ENCODE measurements at places on chromosomes 7 and 10. TPM values are rescaled to one million over a fixed set of nuclear protein-coding genes. Genes with fewer than 3 reads are reported as not detected.
A peak's percentile ranks its signal among the peaks of the same experiment; 100 is the strongest.

Gene CHST3
- total RNA-seq: 3.4 TPM

DNA sequence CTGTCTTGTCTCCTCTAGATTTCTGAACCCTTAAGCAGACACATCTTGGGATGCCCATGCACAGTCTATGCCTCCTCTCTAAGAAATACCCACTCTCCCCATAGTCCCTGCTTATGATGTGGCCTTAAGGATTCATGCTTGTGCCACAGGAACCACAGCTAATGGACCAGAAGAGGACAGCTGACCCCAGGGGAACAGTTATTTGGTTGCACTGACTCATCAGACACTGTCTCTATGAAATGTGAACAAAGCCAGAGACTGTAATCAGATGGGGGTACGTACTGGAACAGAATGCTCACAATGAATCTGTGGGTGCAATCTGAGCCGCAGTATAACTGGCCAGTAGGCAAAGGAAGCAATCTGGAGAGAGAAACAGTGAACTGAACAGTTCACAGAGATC is 121.9 kb downstream of the USP6NL start:
- H3K4me1 ChIP-seq: no peaks in the 10 kb centered on the region
- no peak overlapping the region for H3K4me3 ChIP-seq
- DNase-seq: no peak

GRCh38 chr10:110141871-110142635 is 65.4 kb upstream of the MXI1 start:
- H3K4me3 ChIP-seq: no peak overlapping the region
- H3K4me1 ChIP-seq: no peaks in the 10 kb centered on the region
- no peak for DNase-seq
- no peaks in the 10 kb centered on the region for H3K27me3 ChIP-seq
- peak overlapping the region; percentile 60 for H3K27ac ChIP-seq
- H3K36me3 ChIP-seq: no peaks in the 10 kb centered on the region

GRCh38 chr7:16079723-16080122 is 341.6 kb downstream of the CRPPA start:
- no peak overlapping the region for H3K27ac ChIP-seq
- no peaks in the 10 kb centered on the region for H3K27me3 ChIP-seq
- DNase-seq: no peak
- H3K4me3 ChIP-seq: no peak overlapping the region
- H3K4me1 ChIP-seq: no peaks in the 10 kb centered on the region

DNA sequence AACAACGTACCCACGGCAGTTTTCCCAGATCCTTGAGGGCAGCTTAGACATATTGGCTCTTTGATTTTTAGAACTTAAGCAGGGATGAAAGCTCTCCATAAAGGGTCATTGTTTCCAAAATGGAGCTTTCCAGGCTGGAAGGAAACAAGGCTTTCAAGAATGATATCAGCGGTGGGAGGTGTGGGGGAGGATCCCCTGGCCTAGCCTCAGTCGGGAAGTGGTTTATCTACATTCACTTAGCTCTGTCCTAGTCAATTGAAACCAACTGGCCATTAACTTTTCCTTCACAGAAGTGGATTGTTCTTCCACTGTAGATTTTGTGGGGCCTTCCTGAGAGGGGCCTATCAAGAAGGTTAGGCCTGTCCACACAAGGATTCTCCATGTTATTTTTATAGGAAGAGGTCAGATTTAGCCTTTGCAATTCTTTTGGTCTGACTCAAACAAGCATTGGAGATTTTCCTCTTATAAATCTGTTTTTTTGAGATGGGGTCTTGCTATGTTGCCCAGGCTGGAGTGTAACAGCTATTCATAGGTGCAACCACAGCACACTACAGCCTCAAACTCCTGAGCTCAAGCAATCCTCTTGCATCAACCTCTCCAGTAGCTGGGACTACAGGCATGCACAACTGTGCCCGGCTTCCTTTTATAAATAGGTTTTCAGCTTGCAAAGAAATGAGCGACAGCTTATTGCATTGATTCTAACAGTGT is 343.5 kb downstream of the LRMDA start:
- no peaks in the 10 kb centered on the region for H3K4me1 ChIP-seq
- H3K27ac ChIP-seq: no peak overlapping the region
- no peaks in the 10 kb centered on the region for H3K36me3 ChIP-seq
- no peaks in the 10 kb centered on the region for H3K27me3 ChIP-seq
- no peak for DNase-seq

- no peak overlapping the region for H3K27ac ChIP-seq
- H3K4me3 ChIP-seq: no peak overlapping the region
- no peaks in the 10 kb centered on the region for H3K27me3 ChIP-seq
- no peaks in the 10 kb centered on the region for H3K36me3 ChIP-seq
Observed at GRCh38 chr7:121485467-121486243, 89.5 kb upstream of the FAM3C start.

DNA sequence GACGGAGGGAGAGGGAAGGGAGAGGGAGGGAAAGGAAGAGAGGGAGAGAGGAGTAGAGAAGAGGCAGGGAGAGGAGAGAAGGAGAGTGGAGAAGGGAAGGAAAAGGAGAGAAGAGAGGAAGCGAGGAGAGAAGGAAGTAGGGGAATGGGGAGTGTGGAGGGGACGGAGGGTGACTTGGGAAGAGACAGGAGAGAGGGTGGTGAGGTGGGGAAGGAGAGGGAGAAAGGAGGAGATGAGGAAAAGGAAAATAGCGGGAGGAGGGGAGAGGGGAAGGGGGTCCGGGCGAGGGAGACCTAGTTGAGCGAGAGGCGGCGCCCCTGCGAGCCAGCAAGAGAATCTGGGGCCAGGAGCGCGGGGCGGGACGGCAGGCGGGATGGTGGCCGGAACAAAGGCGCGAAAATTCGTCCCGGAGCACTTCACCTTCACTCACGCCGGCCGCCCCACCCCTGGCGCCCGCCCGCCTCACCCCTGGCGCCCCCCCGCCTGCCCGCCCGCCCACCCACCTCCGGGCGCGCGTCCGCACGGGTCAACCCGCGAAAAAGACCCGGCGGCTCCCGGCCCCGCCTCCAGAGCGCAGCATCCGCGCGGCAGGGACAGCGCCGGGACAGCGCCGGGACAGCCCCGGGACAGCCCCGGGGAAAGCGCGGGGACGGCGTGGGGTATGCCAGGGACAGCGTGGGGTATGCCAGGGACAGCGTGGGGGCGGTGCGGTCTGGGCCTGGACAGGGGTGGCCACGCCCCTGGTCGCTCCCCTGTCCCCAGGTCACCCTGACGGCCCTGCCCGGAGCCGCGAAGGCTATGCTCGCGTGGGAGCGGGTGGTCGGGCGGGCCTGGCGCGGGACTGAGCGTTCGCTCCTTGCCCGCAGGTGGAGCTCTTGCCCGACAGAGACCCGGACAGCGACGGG is 4.2 kb downstream of the VSTM2A start:
- DNase-seq: no peak
- H3K27me3 ChIP-seq: peaks cover 44% of the 10 kb centered on the region
- H3K27ac ChIP-seq: no peak overlapping the region
- H3K36me3 ChIP-seq: no peaks in the 10 kb centered on the region
- no peaks in the 10 kb centered on the region for H3K4me1 ChIP-seq

DNA sequence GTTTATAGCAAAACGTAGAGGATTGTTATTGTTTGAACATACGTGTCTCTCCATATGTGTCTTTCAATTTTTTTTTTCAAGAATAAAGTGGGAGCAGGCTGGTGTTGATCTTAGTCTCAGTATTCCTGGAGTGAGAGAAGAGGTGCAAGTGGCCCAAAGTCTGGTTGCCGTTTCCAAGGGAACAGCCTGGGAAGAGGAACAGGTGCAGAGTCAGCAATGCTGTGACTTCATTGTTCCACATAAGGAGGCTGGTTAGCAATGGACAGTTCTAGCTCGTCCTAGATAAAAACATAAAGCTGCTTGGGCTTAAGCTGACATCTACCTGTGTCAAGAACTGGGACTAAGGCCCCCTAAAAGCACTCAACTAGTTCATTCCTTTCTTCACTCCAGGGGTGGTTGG is 626.6 kb upstream of the TPK1 start:
- no peak for DNase-seq
- H3K36me3 ChIP-seq: no peaks in the 10 kb centered on the region
- H3K27me3 ChIP-seq: no peaks in the 10 kb centered on the region
- H3K4me3 ChIP-seq: no peak overlapping the region
- H3K27ac ChIP-seq: no peak overlapping the region
- H3K4me1 ChIP-seq: no peaks in the 10 kb centered on the region

Gene H2BK1
- not detected for total RNA-seq

- H3K4me1 ChIP-seq: no peaks in the 10 kb centered on the region
- H3K36me3 ChIP-seq: no peaks in the 10 kb centered on the region
- H3K27ac ChIP-seq: no peak overlapping the region
- H3K4me3 ChIP-seq: no peak overlapping the region
Observed at GRCh38 chr10:101286248-101287046, 57.2 kb upstream of the LBX1 start.

DNA sequence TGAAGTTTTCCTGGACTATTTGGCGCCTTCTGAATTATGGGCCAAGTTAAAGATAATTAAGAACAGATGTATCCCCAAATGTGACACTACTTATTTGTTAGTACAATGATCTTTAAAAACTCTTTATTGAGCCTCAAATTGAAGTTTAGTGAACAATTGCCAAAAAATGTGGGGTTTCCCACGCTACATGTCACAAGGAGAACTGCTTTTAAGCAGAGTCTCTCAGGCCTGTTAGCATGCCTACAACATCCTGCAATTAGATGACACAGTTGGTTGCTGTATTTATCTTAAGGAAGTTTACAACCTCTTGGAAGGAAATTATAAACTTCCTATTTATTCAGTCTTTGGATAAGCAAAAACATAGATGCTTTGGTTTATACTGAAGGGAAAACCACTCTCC is 733.0 kb downstream of the TNS3 start:
- no peaks in the 10 kb centered on the region for H3K4me1 ChIP-seq
- no peak overlapping the region for H3K27ac ChIP-seq
- H3K4me3 ChIP-seq: no peak overlapping the region
- no peaks in the 10 kb centered on the region for H3K36me3 ChIP-seq
- no peak for DNase-seq
- H3K27me3 ChIP-seq: no peaks in the 10 kb centered on the region

Gene HYAL4
- total RNA-seq: not detected

Gene PDIA4
- total RNA-seq: 218 TPM

- no peak overlapping the region for H3K4me3 ChIP-seq
- H3K36me3 ChIP-seq: no peaks in the 10 kb centered on the region
- no peak for DNase-seq
- no peaks in the 10 kb centered on the region for H3K27me3 ChIP-seq
Observed at GRCh38 chr10:115856580-115856979, 416.4 kb downstream of the GFRA1 start.

Gene MYL10
- not detected for total RNA-seq

DNA sequence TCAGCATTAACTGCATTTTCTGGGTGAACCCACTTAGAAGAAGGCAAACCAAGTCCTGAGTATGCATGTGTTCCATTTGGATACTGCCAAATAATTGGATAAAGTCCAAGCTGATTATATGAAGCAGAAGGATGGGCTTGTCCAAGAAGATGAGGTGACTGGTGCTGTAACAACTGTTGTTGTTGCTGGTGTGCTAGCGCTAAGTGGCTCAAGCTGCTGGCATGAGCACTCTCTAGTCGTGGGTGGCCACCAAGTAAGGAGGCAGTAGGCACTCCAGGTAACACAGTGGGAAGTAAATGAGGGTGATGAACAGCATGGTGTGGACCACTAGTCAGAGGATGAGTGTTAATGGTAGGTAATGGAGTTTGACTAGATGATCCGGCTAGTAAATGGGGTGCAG is 80.4 kb downstream of the NRBF2 start:
- no peaks in the 10 kb centered on the region for H3K27me3 ChIP-seq
- H3K27ac ChIP-seq: no peak overlapping the region
- H3K4me3 ChIP-seq: no peak overlapping the region
- no peaks in the 10 kb centered on the region for H3K4me1 ChIP-seq

DNA sequence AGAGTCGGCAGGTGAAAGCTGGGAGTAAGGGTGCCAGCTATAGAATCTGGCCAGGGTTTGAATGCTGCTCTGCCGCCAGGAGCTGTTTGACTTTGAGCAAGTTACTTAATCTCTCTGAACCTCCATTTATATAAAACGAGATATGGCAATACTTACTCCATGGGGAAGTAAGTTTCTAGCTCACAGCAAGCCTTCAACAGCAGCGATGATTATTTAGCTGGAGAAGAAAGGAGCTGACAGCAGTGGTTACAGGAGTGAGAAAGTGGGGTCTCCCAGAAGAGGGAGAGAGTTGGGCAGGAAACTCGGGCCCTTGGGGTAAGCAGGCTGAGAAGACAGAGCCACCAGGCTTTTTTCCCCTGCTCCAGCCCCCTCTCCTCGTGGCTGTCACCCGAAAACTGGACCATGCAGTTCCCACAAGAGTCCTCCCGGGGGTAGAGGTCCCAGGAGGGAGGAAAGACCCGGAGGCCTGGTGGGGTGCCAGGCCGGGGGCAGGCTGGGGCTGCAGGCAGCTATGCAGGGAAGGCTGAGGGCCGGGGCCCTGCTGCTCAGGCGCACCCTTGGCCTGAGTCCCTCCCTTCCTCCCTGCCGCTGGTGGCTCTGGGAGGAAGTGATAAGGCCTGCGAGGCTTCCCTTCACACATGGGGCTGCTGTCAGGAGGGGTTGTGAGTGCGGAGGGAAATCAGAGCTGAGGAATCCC is 3.5 kb downstream of the NOS3 start:
- no peak overlapping the region for H3K4me3 ChIP-seq
- no peak for DNase-seq
- no peak overlapping the region for H3K27ac ChIP-seq

Gene CLCN1
- total RNA-seq: not detected

Gene WEE2
- total RNA-seq: not detected

GRCh38 chr7:42161719-42162118 is 75.3 kb downstream of the GLI3 start:
- no peak for DNase-seq
- no peak overlapping the region for H3K4me3 ChIP-seq
- H3K36me3 ChIP-seq: no peaks in the 10 kb centered on the region
- H3K27ac ChIP-seq: no peak overlapping the region

GRCh38 chr10:59880971-59881510 is 25.3 kb downstream of the CCDC6 start:
- no peaks in the 10 kb centered on the region for H3K4me1 ChIP-seq
- DNase-seq: peak; percentile 17
- H3K27me3 ChIP-seq: no peaks in the 10 kb centered on the region
- no peaks in the 10 kb centered on the region for H3K36me3 ChIP-seq
- no peak overlapping the region for H3K4me3 ChIP-seq

- H3K36me3 ChIP-seq: no peaks in the 10 kb centered on the region
- no peak overlapping the region for H3K27ac ChIP-seq
- no peak for DNase-seq
- no peak overlapping the region for H3K4me3 ChIP-seq
- H3K27me3 ChIP-seq: no peaks in the 10 kb centered on the region
- H3K4me1 ChIP-seq: no peaks in the 10 kb centered on the region
Observed at GRCh38 chr10:17290226-17290625, 62.2 kb downstream of the VIM start.

Gene C10orf53
- total RNA-seq: not detected

DNA sequence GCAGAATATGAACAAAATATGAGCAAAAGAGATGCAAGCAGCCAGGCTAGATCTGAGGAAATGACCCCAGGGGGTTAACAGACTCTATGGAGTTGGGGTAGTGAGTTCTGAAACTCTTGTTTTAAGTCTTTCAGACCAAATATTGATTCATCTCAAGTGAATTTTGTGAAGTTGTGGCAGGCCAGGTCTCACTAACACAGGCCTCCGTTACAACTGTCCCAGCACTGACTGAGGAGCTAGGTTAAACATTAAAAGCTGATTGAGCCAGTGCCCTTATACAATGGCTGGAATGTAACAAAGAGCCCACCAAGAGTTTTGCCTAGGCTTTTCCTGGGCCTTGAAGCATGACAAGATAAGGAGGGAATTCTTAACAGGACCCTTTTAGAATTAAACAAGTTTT is 192.3 kb upstream of the STK17A start:
- no peaks in the 10 kb centered on the region for H3K36me3 ChIP-seq
- DNase-seq: no peak
- H3K4me3 ChIP-seq: no peak overlapping the region
- no peak overlapping the region for H3K27ac ChIP-seq

Gene CCDC7
- total RNA-seq: 9.9 TPM

Measured in colonic mucosa (tissue), 4 donors.